ENCODE measurements at places on chromosomes 6 and 20.

- DNase-seq: no peak
These were observed 1009.7 kb upstream of the GJE1 start for GRCh38 chr6:141123049-141123448.

GRCh38 chr6:24759718-24760117, 15.0 kb upstream of the GMNN start:
- DNase-seq: no peak

GRCh38 chr6:121920616-121921015, 478.8 kb upstream of the HSF2 start:
- DNase-seq: no peak

DNA sequence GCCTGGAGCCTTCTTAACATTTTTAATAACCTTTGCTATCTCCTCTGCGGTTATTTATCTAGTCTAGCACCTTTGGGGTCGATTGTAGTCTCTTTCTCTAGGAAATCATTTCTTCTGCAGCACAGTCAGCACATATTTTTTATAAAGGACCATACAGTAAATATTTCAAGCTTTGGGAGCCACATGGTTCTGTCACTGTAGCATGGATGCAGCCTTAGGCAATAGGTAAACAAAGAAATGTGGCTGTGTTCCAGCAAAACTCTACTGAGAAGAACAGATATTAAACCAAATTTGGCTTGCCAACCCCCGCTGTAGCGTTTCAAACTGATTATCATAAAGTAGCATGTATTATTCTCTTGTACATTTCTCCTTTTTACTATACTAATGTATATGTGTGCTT, 95.7 kb downstream of the SLC23A2 start:
- no peak for DNase-seq

GRCh38 chr6:51511081-51511480, 576.3 kb downstream of the PKHD1 start:
- DNase-seq: no peak

DNA sequence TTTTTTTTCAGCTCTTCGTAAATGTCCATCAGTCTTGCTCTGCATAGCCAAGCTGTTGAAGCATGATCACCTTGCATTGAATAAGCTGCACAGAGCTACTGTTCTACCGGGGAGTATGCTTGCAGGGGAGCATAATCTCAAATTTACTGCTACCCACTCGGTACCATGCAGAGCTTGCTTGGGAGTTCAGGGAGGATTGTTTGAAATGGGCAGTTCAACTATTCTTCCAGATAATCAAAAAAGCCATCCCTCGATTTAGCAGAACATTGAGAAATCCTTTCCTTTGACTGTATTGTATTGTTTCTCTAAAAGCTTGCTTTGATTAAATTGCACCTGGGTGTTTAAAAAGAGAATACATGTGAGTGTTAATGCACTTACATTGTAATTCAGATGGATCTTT, 332.6 kb downstream of the UTRN start:
- DNase-seq: no peak

DNA sequence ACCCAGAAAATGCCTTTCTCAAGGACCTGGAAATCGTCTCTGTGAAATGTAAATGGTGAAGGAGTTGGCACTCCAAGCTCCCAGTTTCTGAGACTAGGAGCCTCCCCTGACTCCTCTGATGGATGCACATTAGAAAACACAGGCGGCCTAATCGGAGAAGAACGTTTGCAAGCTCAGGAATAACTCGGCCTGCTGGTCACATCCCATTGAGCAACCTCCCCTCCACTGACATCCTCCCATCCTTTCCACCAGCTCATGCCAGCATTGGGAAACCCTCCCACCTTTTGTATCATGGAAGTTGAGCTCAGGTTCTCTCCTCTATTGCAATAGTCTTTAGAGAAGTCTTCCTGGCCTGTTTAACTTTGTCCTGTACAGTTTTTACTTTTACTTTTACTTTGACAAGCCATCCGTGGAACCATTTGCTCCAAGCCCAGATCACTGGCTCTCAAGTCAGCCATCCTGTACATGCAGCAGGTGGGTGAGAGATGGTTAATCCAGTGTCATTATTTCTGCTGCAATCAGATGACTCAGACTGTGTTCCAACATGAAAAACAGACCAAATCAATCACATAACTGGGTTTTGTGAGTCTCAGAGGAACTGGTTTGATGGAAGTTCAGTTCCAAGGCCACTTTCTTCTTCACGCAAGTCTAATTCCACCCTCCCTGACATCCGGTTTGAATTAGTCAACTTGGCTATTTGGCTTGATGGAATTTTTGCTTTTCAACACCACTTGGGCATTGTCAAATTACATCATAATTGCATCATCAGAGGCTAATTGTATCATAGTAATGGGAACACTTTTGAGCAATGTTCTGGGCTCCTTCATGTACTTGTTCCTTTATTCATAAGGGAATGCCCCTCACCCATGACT, 619.4 kb upstream of the CDH4 start:
- no peak for DNase-seq

DNA sequence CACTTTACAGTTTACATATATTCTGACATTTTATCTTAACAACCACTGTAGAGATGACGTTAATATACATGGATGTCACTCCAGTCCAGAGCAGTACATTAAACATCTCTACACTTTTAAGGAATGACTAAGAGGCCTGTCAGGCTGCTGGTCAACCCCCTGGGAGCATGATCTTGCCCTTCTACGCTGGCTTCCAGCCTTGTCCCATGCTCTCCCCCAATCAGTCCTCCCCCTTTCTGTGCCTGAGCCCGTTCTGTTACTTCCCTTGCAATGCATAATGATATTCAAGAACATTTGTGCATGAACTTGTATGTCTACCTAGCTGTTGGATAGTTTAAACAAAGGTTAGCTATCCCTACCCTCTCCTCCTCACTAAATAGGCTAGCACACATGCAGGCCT, 40.5 kb upstream of the PLCB4 start:
- DNase-seq: no peak

- no peak for DNase-seq
These were observed 67.9 kb downstream of the IGF2R start for GRCh38 chr6:160036790-160037206.

DNA sequence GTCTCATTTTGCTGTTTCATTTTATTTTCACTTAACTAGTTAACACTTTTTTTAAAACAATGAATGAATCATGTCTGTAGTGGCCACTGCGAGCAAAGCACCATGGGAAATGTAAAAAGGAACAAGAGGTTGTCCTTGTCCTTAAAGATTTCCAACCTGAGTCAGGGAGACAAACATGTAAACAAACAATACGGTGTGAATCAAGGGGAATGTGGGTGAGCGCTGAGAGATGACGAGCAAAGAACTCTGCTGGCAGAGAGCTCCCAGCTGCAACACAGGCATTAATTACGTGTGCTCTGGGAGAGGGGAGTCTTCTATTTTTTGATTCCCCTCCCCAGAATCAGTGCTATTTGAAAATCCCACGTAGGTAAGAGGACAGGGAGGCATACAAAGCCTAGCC, 84.3 kb downstream of the ATXN1 start:
- no peak for DNase-seq

DNA sequence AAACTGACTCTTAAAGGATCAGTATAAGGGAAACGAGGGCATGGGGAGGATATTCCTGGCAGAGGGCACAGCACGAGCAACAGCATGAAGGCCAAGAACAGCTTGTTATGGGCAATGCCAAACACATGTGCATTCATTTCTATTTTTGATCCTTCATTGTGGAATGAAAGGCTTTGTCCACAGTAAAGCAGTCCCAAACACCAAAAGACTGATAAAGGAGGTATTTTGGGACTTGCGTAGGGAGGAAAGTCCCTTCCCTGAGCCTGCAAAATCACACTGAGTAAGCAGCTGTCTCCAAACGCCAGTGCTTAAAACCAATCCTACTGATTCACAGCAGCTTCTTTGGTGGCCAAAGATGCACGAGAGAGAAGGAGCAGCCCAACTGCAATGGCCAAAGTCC, 138.2 kb downstream of the UNC5CL start:
- DNase-seq: no peak

- no peak for DNase-seq
These were observed 159.8 kb upstream of the RIN2 start for GRCh38 chr20:19598117-19598850.

- DNase-seq: no peak
These were observed 14.3 kb downstream of the SLA2 start for GRCh38 chr20:36631646-36632045.

DNA sequence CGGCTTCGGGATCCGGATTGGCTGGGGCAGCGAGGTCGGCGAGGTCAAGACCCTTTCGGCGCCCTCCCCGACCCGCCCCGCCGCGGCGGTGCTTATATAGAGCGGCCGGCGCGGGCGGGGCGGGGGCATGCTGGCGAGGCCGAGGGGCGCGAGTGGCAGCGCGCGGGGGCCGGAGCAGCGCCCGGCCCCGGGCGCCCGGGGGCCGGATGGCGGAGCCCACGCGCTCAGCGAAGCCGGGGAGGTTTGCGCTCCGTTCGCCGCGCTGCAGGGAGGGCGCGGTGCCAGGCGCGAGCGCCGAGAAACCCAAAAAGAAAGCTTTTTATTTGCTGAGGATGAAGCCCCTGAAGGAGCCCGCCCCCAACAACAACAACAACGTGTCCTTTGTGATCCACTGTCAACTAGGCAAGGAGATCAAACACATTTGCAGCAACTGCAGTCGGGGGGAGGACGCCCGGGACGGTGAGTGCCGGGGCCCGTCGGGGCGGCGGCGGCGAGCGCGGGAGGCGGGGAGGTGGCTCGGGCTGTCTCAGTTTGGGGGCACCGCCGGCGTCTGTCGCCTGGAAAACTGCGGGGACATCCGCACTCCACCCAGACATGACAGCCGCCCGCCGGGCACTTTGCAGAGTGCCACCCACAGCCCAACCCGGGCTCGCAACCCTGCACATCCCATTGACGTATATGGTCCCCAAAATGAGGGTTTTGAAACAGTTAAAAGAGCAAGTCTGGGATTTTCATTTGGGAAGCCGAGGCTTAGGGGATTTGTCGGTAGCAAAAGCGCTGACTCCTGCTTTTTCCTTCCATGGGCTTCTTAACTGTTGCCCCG, 297.3 kb downstream of the PHACTR1 start:
- DNase-seq: peak; percentile 40

DNA sequence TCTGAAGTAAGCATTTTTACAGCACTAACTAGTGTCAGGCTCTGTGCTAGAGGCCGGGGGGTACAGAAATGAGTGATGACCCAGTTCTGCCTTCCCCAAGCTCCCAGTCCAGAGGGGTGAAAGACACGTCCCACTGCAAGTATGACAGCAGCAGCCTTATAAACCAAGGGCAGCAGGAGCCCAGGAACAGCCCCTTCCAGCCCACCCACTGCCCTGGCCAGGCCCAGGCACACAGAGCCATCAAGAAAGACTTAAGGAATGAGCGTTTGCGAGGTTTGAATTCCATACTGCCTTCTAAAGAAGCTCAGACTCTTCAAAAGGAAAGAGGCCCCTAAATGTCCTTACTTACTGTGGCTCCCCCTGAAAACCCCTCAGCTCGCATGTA, 10.0 kb downstream of the TRERF1 start:
- DNase-seq: no peak

DNA sequence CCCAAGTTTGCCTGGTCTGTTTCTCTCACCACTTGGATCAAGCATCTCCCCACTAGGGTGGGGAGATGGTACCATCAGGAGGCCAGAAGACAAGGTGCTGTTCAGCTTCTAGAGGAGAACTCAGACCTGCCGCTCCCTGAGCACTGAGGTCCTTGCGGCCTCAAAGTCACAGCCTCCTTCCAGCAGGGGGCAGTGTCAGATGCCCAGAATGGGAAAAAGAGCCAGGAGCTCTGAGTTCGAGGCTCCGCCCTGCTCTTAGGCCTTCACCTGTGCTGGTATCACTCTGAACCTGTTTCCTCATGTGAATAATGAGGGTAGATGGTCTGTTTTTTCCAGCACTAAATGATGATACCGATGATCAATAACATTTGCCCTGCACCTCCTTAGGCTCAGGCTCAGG, 68.7 kb downstream of the TOX2 start:
- DNase-seq: no peak

- DNase-seq: no peak
These were observed 248.6 kb downstream of the KHDRBS2 start for GRCh38 chr6:62037445-62037844.

DNA sequence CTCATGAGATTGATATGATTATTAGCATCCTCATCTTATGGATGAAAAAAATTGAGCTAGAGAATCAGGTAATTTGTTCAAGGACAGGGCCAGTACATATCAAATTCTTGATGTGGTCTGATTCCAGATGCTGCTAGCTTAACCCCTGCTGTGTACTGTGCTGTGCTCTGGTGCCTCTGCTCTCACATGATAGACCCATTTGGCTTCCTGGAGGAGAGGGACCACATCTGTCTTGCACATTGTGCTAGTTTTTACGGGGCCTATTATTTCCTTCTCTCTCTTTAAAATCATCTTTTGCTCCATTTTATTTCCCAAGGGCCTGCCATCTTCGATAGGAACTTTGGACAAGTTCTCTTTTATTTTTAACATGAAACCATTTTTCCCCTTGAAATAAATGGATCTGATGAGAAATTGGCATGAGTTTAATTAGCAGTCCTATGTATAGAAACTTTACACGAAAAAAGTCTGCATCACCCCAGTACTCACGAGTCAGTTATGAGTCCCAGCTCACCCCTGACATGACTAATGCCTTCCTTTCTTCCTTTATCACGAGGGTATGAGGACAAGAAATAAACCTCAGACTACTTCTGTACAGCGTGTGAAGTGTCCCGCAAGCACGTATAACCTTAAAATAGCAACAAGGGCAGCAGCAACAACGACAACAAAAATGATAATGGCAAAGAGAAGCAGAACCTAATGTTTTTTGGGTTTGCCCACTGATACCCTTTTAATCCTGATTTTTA, 26.5 kb downstream of the CD109 start:
- DNase-seq: no peak

GRCh38 chr20:63560856-63561609, 7.1 kb downstream of the FNDC11 start:
- no peak for DNase-seq

DNA sequence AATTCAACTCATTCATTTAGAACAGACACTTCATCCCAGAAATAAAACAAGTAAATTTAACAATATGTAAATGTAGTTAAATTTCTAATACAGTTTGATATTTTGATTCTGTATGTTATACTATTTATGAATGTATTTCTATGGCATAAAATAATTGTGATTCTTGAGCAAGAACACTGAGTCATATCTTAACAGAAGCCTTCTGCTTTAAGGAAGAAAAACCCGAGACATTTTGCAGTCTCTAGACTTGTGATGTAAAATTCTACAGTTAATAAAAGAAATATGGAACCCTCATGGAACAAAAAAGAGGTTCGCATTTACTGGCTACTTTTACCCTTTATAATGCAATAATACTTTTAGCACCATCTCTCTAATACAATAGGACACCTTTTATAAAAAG, 47.9 kb upstream of the SCML4 start:
- no peak for DNase-seq

- DNase-seq: no peak
These were observed 101.4 kb downstream of the LRRC1 start for GRCh38 chr6:53896196-53896595.

All from hypothalamus (tissue), 51 donors.